ENCODE measurements at places on chromosomes 3 and 15.

DNA sequence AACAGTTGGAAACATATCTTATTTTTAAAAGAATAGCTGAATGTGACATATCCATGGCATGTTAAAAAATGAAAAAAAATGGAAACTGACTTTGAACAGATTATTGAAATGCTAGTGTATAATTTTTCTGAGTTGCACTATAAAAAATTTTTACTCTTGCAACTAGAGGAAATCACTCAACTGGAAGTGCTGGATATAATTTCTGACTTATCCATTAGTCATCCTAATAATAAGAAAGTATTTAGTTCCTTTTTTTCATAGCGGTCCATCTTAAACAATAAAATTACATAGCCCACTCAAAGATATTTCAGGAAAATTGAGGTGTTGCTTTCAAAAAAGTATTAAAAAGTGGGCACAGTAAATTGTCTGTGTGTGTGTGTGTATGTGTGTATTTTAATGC lies 80.7 kb downstream of the MBNL1 start:
- DNase-seq = no peak

DNA sequence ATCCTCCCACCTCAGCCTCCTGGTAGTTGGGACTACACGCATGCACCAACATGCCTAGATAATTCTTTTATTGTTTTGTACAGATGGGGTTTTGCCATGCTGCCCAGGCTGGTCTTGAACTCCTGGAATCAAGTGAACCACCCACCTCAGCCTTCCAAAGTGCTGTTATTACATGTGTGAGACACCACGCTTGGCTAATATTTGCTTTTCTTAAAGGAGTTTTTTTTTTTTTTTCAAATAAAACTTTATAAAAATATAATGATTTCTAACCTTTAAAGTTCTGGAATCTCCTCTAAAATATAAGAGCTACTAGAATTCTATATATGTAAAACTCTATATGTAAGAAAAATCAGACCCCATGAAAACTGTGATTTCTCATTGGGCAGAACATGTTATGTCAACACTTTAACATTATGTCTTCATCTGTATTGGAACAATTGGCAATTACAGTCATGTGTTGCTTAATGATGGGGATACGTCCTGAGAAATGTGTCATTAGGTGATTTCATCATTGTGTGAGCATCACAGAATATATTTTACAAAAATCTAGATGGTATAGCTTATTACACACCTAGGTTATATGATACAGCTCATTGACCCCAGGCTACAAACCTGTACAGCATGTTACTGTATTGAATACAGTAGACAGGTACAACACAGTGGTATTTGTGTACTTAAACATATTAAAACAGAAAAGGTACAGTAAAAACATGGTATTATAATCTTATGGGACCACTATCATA lies 377.0 kb downstream of the PLCL2 start:
- DNase-seq = no peak

DNA sequence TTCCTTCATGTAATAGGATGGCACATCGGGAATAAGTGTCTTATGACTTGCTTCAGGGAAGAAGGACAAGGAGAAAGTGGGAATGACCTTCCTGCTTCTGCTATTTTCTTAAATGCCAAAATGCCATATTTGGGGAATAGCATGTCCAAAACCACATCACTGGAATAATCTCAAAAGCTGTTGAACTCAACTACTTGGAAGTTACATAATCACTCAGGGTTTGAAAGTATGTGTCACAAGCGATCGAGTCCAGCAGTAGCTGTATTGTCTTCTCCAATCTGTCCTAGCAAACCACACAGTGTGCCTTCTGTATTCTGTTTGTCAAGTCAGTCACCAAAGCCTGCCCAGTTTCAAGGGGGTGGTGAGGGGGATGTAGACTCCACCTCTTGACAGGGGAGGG lies 58.3 kb upstream of the GADL1 start:
- DNase-seq = no peak

- DNase-seq = no peak
Observed at GRCh38 chr15:56524915-56525314, 60.0 kb upstream of the MNS1 start.

DNA sequence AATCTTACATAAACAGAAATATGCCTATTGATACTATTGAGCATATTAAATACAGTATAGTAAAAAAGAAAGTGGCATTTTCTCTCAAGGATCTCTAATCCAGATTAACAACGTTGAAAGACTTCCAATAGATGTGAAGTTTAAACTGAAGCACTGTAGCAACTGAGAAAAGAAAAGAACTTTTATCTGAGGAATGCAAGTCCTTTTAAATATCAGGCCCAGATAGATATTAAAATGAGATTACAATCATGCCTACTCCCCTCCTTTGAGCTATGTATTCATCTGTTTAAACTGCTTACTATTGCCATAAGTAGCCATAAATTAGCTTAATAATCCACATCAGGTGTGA lies 102.3 kb downstream of the TFDP2 start:
- no peak for DNase-seq

DNA sequence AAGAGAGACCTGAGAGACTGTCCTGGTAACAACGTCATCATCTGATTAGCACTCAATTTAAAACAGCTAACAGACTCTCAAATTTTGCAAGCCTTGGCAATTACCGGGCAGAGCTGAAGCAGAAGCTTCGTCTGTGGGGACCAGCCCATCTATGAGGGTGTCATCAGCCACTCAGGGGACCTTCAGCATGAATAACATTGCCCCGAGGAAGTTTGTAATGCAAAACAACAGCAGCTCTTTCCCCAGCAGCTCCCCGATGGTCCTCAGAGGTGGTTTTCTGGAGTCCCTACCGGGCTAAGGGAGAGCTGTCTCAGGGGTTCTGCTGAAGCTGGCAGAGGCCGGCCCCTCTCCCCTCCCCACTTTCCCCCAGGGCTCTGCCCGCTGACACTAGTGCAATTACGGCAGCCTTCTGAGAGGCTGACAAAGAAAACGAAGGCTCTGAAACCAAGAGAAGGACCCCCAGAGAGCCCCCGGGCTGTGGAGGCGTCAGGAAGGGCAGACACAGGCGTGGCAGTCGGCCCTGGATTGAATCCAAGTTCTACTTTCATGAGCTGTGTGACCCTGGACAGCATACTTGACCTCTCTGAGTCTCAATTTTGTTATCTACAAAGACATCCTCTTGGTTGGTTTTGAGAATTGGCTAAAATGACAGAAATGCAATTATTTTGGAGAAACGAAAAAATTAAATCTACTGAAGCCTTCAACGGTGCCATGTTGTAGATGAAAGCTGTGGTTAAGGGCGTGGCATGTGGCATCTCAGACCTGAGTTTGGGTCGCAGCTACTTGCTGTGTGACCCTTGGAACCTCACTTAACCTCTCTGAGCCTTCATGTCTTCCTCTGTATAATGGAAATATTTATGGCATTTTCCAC lies 102.1 kb upstream of the TLE3 start:
- no peak for DNase-seq

DNA sequence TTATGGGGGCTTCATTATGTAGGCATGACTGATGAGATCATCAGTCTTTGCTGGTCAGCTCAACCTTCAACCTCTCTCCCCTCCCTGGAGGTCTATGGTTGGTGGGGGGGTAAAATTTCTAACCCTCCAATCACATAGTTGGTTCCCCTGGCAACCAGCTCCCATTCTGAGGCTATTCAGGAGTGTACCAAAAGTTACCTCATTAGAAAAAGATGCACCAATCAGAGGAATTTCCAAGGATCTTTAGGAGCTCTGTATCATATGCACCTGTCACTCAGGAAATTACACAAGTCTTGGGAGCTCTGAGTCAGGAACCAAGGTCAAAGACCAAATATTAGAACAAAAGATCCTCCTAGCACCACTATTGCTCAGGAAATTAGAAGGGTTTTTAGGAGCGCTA lies 21.4 kb upstream of the LEO1 start:
- no peak for DNase-seq

- DNase-seq = no peak
Observed at GRCh38 chr3:62164746-62165145, 208.6 kb downstream of the FEZF2 start.

DNA sequence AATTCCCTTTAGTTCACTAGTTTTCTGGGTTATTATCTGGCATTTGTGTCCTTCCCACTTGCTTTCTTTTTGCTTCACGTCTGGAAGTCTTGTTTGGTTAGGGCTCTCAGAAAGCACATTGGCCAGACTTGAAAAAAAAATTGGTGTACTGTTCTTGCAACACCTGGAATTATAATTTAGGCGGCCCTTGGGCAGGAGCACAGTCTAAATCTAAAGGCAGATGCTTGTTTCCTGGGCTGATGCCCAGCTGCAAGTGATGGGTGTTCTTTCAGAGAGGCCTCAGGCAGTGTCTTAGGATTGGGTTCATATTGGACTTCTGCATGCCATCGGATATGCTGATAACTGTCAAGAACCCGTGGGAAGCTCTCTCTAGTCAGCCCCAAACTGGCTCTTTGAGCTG lies 521.5 kb downstream of the PDCD6IP start:
- no peak for DNase-seq

DNA sequence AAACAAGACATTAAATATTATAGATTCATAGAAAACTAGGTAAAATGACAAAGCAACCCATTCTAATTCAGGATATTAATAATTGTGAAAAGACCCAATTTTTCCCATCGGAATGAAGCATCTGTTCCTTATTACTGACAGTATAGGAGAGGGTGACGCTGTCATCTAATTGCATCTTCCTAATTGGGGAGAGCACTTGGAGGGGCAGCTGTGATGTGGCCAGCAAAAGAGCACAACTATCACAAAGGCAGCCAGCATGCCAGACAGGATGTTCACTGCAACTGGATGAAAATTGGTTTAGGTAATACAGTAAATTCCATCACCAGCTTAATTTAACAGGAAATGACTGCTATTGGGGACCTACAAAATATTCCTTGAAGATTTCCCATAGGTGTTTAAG lies 21.9 kb upstream of the MINAR1 start:
- DNase-seq = no peak

GRCh38 chr3:140706360-140706759 lies 28.5 kb downstream of the TRIM42 start:
- DNase-seq = no peak

- no peak for DNase-seq
Observed at GRCh38 chr15:77186594-77187011, 115.7 kb upstream of the TSPAN3 start.

- DNase-seq = no peak
Observed at GRCh38 chr15:52800828-52801747, 11.0 kb upstream of the ONECUT1 start.

GRCh38 chr3:129971351-129972052 lies 3.0 kb upstream of the TRH start:
- DNase-seq = no peak

- no peak for DNase-seq
Observed at GRCh38 chr15:90789462-90789861, 72.3 kb downstream of the BLM start.

- DNase-seq = no peak
Observed at GRCh38 chr3:161393803-161394202, 22.5 kb upstream of the SPTSSB start.

DNA sequence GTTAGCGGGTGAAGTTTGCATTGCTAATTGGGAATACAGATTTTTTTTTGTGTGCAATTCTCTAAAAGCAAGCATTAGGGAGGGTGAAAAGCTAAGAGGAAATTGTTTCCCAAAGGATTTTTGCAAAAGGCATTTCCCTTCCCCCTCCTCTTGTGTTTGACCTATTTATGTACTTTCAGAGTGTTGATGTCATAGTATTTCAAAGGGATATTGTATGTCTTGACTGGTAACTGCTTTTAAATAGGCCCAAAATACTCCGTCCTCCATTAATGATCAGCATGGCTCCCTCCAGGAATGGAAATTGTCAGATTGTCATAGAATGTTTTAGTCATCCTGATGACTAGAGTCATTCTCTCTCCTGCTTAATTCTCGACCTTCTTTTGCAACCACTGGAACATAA lies 32.4 kb downstream of the TRIM71 start:
- DNase-seq = no peak

Measured in hippocampal formation (tissue), 2 donors.